Ammon's horn (tissue), 1 donor: ENCODE measurements at places on chromosomes 16 and 17.

DNA sequence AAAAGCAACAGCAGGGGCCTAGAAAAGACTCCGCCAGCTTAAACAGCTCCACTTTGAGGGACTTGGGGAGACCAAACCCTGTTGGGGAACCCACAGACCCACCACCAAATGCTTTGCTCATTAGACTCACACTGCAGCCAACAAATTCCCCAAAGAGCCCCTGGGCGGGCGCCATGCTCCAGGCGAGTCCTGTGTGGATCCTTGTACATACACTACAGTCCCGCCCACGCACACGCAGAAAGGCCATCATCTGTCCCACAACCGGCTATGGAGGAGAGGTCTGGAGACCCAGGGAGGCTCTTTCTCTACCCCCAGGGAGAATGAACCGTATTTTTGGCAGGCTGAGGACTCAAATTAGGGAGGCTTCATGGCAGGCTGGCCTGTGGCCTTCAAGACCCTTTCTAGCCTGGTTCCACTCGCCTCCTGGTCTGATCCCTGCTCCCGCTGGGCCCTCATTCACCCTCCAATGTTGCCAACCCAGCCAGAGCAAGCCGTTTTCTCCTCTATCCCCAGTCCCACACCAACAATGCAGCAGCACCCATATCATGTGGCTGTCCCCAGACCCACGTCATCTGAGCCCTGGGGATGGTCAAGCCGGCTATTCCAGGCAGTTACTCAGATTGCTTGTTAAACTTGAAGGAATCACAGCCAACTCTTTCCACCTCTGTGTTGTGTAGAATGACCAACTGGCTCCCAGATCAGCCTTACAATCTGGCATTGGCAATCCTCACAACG, 27.2 kb downstream of the ZNF423 start:
- DNase-seq: no peak

DNA sequence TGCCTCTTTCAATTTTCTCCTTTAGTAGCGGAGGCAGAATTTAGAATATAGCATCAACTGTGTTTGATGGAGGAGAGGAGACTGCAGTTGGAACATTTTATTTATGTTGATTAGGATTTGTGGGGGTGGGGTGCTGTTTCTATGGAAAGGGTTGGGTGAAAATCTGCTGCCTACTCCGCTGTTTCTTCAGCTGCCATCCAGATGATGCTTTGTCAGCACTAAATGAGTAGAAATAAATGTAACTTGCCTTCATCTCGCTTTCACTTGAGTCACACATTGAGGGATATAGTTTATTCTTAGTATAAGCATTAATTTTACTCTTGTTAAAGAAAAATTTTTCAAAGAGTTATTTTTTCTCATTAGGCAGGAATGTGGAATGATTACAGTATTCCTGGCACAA, 42.1 kb downstream of the ABHD15 start:
- DNase-seq: peak; percentile 9

- no peak for DNase-seq
Measured at GRCh38 chr16:73051226-73051625, 3.3 kb upstream of the ZFHX3 start.

DNA sequence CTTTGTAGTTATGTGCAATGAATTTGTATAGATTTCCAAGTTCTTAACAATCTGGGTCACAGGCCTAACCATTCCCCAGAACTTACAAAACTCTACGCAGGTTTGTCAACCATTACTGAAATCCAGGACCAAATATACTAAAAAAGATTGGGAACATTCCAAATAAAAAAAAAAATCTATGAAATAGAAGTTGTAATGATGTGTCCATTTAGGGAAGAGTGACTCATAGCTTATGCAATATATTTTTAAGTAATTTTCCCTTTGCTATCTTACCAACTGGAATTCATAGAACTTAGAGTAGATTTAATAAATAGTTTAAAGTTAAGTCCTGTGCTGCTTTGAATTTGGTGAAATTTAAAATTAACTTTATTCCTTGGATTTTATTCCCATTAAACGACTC, 393.2 kb downstream of the PMP22 start:
- DNase-seq: no peak

DNA sequence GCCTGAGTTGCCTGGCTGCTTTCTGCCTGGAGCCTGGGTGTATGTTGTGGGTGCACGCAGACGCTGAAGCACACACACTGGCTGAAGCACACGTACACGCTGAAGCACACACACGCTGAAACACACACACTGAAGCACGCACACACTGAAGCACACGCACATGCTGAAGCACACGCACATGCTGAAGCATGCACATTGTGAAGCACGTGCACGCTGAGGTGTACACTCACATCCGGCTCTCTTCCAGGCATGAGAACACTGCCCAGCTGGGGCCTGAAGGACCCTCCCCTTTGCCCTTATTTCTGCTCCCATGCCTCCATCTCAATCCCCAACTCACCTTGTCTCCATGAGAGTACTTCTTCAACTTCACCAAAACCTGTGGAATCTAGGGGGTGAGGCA, 16.5 kb downstream of the CSF3 start:
- no peak for DNase-seq

- DNase-seq: no peak
Measured at GRCh38 chr16:4688674-4689045, 4.7 kb upstream of the NUDT16L1 start.

GRCh38 chr17:72945473-72945872, 147.0 kb downstream of the SLC39A11 start:
- peak; percentile 65 for DNase-seq

GRCh38 chr16:69037373-69038160, 67.9 kb upstream of the HAS3 start:
- DNase-seq: no peak

GRCh38 chr17:15284107-15284506, 19.0 kb upstream of the PMP22 start:
- DNase-seq: no peak

DNA sequence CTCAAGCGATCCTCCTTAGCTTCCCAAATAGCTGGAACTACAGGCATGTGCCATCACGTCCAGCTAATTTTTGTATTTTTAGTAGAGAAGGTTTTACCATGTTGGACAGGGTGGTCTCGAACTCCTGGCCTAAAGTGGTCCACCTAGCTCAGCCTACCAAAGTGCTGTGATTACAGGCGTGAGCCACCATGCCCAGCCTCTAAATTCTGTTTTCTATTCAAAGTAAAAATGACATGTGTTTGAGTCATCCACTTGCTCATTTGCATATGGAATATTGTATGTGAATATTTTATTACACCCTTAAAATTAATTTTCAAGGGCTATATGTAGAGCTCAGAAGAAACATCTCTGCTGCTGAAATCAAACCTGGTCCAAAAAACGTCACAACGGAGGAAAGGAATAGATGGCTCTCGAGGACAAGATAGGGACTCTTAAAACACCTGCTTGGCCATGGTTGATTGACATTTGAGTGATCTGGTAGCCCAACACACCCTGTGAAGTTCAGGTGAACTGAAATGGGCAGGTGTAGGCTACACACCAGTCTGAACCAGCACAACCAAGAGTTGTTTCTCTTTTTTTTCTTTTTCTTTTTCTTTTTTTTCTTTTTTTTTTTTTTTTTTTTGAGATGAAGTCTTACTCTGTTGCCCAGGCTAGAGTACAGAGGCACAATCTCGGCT, 51.1 kb downstream of the SF3B3 start:
- DNase-seq: no peak

- peak; percentile 9 for DNase-seq
Measured at GRCh38 chr16:21150375-21151001, at the start of gene DNAH3. TSS of gene DNAH3 (minus strand) at chr16:21150846. CDS start at chr16:21150319, 527 bp downstream.

DNA sequence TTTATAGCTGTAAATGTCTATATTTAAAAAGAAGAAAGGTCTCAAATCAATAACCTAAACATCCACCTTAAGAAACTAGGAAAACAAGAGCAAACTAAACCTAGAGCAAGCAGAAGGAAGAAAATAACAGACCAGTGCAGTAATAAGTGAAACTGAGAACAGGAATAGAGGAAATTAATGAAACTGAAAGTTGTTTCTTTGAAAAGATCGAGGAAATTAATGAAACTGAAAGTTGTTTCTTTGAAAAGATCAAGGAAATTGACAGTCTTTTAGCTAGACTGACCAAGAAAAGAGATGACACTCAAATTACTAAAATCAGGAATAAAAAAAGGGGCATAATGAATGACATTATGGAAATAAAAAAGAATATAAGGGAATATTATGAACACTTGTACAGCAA, 46.4 kb downstream of the SLFN5 start:
- no peak for DNase-seq

DNA sequence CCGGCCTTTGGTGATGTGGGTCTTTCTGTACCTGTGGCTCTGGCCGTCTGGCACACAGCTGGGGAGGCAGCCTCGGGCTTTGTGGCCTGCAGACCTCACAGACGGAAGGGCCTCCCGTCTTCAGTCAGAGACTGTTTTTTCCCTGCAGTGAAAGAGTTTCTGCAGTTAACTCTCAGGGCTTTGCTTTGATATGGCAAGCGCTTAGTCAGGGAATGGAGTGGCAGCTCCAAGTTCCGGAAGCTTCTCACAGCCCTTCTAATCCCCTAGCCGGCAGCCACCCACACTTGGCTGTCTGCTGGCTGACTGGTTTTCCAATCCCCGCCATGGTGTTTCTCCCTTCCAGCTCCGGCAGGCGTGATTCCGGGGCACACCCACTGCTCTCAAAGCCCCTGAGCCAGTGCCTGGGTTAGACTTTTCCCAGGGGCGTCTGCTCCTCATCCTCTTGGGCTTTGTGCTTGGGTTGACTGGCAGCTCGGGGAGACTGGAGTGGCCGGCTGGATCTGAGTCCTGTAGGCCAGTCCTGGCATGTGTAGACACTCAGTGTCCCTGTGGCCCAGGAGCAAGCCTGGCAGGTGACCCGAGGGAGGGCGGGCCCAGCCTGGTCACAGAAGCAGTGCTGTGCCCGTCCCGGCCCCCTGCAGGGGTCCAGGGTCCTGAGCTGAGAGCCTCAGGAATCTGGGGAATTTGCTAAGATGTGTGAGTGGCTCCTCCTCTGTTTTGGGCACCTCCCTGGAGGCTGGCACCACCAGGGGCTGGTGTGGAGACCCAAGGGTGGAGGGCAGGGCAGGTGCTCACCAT, 29.9 kb downstream of the BAIAP2 start:
- peak; percentile 65 for DNase-seq

DNA sequence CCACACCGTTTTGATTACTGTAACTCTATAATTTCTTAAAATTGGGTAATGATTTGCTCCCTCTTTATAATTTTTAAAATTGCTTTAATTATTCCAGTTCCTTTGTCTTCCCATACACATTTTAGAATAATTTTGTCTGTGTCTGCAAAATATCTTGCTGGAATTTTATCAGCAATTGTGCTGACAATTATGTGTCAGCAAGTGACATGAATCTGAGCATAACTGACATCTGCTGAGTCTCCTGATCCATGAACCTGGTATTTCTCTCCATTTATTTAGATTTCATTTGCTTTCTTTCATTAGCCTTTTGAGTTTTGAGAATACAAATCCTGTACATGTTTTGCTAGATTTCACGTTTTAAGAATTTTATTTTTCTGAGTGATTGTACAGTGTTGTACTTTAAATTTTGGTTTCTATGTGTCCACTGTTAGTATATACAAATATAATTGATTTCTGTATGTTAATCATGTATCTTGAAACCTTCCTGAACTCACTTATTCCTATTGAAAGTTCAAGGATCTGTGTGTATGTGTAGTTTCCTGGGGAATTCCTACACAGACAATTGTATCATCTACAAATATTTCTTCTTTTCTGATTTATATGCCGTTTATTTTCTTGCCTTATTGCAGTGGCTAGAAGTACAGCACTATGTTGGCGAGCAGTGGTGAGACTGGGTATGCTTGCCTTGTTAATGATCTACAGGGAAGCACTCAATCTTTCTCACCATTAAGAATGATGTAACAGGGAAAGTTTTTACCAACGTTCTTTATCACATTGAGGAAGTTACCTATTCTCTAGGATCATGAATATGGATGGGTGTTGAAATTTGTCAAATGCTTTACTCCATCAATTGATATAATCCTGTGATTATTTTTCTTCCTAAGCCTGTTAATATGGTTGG, 45.2 kb downstream of the N4BP1 start:
- no peak for DNase-seq

DNA sequence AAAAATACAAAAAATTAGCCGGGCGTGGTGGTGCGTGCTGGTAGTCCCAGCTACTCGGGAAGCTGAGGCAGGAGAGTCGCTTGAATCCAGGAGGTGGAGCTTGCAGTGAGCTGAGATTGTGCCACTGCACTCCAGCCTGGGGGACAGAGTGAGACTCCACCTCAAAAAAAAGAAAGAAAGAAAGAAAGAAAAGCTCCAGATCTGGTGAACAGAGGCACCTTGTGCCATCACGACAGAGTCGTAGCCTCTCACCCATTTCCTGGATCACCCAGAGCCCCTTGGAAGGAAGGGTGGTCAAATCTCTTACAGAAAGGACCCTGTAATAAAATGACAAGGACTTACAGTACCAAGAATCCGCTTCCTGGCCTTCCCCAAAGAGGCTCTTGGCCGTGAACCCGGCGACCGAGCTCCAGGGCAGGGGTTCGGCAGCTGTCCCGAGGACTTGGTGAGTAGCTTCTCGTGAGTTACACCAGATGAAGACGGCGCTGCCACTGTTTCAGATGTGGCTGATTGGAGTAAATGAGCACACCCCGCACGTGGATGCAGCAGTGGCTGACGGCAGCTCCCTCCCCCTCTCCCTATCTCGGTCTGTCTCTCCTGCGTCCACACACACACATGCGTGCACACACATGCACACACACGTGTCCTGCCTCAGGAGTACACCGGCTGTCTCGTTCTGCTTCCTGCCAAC, 13.5 kb downstream of the LGALS3BP start:
- no peak for DNase-seq
